Stimulated activated CD8-positive, alpha-beta memory T cell treated with anti-CD3 and anti-CD28 coated beads, Interleukin-7, amount 100 ng/mL, for 48 hours (primary cell): ENCODE measurements at places on chromosomes 2 and 18.

- DNase-seq, result no peak
These were observed 3.9 kb downstream of the CHST10 start for GRCh38 chr2:100413571-100413970.

- DNase-seq, result no peak
These were observed 21.2 kb upstream of the NAB1 start for GRCh38 chr2:190627448-190628412.

DNA sequence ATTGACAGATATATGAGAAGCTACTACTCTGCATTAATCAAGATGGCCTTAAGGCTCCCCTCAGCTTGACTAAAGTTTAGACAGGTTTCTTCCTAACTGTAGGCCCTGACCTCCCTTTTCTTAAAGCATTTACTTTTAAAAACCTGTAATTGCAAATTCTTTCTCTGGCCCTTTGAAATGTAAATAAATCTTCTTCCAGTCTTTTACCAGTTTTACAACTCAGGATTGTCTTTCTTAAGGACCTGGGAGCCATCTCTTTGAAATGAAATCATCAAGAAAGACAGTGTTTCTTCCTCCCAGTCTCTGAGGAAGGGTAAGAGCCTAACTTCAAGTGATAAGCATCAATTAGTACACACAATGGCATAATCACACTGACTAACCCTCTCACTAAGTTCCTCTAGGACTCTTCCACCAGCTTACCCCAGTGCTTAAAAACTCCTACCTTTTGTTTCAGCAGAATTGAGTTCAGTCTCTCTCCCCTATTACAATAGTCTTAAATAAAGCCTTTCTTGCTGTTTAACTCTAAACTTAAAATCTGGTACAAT is 58.7 kb upstream of the CDH20 start:
- DNase-seq, result no peak

- DNase-seq, result no peak
These were observed 160.3 kb downstream of the VAPA start for GRCh38 chr18:10074110-10074509.

GRCh38 chr2:20488201-20488641 is 41.3 kb downstream of the RHOB start:
- DNase-seq, result no peak

DNA sequence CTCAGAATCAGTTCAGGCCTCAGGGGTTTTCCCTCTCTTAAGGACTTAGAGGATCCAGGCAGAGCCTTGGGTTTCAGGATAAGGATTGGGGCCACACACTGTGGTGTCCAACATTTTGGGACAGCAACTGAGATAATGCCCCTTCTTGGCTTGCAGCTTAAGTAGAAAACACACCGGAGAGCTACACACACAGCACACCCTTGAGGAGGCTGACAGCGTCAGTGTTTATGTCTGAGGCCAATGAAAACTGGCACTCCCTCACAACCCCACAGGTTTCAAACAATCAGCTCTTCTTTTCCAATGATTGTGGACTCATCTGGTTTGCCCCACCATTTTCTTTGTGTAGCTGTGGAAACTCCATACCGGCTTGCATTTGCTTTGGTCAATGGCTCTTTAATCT is 257.7 kb downstream of the CDCA7 start:
- no peak for DNase-seq

- no peak for DNase-seq
These were observed 162.0 kb upstream of the STK17B start for GRCh38 chr2:196333397-196333796.

DNA sequence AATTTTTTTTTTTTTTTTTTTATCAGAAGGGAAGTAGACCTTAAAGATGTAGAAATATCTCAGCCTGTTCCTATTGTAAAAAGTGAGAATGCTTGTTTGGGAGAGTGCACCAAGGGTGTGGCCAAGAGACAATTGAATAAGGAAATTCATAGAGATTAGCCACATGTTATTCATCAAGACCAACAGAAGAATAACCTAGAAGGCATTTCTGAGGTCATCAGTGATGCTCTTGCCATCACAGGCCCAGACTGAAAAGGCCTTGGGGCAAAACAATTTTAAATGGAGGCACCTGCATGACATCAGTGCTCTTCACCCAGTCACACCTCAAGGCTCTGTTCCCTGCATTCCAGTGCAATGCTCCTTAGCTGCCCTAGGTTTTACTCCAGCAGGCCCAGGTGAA is 2043.3 kb upstream of the PIK3C3 start:
- no peak for DNase-seq

- no peak for DNase-seq
These were observed 18.6 kb downstream of the DGKD start for GRCh38 chr2:233372855-233373254.

DNA sequence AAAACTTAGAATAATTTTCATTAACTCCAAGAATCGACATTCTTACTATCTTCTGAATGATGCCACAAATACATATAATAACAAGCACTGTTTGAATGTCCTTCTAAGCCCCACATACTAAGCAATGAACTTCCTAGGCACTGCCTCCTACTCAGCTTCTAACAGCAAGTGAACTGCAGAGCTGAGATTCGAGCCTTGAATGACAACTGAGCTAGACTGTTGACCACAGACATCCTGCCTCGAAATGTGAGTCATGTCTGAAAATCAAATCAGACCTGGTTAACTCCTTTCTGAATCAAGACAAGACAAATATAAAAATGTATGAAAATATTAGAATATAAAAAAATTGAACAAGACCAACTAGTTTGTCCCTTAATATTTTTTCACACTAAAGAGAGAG is 108.1 kb downstream of the MYT1L start:
- DNase-seq, result no peak

DNA sequence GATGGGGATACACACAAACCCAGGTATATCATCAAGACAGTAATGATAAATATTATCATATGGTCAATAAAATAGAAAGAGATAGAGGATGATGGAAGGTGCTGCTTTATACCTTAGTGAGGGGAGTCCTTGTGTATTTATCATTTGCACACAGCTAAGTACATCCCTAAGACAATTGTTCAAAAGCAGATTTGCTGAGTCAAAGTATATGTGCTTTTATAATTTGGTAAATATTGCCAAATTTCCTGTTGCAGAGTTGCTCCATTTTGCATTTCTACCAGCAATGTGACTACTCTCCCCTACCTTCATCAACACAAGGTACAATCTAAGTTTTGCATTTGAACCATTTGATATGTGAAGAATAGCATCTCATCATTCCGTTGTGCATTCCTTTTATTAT is 22.6 kb upstream of the PLEK start:
- DNase-seq, result no peak

GRCh38 chr2:66433945-66434678 is 813 bp upstream of the MEIS1 start:
- no peak for DNase-seq

- DNase-seq, result no peak
These were observed 142.4 kb upstream of the RBBP8 start for GRCh38 chr18:22790545-22791309.

DNA sequence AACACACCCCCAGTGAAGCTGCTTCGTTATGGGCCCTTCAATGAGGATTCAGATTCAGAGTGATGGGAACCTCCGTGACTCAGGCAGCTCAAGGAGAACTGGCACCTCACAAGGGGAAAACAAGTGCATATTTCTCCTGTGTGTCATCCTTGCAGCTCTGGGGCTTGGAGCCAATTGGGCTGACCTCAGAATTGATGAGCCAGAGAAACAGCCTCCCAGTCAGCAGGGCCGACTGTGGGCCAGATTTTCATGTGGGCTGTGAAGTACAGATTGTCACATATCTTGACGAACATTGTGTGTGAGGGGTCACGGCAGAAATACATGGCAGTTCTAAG is 189.6 kb upstream of the SP5 start:
- DNase-seq, result no peak

DNA sequence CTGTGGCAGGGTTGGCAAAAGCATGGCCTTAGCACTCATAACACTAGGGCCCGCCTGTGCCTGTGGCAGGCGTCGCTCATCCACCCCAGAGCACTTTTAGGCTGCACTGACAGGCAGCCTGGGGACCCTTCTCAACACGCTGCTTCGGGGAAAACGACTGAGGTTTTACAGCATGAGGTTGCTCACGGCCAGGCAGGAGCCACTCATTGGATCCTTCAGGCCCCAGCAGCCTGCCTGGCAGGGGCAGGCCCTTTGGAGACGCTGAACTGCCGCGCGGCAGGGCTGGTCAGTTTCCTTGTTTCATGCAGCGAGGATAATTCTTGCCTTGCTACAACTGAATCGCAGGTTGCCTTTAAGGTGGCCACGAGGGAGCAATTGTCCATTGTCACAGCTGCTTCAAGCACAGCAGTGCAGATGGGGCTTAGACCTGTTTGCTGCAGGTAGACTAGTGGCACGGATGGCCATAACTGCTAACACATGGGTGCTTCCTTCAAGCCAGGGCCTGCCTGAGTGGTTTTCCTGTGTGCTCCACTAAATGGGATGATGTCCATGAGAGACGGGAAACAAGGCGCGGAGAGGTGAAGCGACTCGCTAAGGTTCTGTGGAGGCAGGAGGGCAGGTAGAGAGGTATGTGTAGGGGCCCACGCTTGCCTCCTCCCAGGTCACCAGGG is 49.9 kb upstream of the HS6ST1 start:
- no peak for DNase-seq

GRCh38 chr2:70473101-70473722 is 80.4 kb downstream of the TGFA start:
- no peak for DNase-seq

DNA sequence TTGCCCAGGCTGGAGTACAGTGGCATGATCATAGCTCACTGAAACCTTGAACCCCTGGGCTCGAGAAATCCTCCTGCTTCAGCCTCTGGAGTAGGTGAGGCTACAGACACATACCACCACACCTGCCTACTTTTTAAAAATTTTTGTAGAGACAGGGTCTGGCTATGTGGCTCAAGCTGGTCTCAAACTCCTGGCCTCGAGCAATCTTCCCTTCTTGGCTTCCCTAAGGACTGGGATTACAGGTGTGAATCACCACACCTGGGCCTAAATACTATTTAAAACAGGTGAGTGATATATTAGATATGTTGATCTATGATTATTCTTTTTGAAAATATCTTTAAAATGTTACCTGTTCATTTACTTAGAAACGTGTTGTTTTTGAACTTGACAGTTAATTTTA is 57.2 kb downstream of the MOGAT1 start:
- DNase-seq, result no peak

- DNase-seq, result no peak
These were observed 1554.4 kb upstream of the LRRTM1 start for GRCh38 chr2:81858998-81859397.

GRCh38 chr2:155689791-155690190 is 642.7 kb downstream of the NR4A2 start:
- DNase-seq, result no peak

DNA sequence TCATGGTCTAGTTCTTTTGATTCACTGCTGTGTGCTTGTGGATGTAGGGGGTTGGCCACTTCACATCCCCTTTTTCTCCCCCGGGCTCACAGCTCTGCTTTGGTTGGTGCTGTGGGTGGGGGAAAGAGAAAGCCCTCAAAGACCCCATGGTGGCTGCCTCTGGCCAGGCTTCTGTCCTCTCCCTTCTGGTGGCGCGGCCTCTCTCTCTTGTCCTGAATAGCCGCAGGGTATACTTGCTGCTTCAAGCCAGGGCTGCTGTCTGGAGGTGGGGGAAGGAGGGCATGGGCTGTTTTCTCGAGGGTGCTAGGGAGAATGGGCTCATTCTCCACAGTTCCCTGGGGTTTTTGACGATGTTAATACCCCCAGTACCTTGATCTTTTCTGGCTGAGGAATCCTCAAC is 53.9 kb downstream of the IL1R2 start:
- DNase-seq, result no peak

DNA sequence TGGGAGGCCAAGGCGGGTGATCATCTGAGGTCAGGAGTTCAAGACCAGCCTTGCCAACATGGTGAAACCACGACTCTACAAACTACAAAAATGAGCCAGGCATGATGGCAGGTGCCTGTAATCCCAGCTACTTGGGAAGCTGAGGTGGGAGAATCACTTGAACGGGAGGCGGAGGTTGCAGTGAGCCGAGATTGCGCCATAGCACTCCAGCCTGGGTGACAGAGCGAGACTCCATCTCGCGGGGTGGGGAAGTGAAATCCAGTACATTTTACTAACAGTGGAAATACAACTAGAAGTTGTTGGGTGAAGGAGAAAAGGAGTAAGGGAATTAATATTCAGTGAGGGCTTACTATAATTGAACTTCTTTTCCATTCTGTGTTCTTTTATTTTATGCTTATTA is 13.2 kb upstream of the ENOSF1 start:
- DNase-seq, result no peak

DNA sequence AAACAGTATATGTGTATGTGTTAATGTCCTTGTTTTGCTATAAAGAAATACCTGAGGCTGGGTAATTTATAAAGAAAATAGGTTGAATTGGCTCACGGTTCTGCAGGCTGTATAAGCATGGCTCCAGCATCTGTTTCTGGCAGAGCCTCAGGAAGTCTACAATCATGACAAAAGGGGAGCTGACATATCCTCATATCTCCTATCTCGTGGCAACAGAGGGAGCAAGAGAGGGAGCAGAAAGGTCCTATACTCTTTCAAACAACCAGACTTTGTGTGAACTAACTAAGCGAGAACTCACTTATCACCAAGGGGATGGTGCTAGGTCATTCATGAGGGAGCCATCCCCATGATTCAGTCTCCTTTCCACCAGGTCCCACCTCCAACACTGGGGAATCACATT is 13.0 kb downstream of the CALCRL start:
- DNase-seq, result no peak

GRCh38 chr2:208359632-208359986 is 47.0 kb upstream of the PTH2R start:
- DNase-seq, result no peak

DNA sequence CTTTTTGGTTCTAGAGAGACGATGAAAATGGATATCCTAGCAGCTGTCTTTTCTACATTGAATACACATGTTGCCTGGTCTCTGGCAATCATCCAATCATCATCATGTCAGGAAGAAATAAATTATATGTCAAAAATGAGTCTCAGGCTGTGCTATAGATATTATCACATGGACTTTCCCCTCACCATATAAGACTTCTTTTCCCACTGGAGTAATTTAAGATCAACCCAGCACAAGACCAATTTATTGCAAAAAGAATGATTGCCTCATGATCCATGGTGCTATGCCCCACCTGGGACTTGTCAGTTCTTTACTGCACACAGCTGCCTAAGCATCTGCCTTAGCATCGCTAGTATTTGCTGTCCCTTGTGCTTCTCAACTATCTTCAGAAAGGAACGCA is 783.7 kb upstream of the TMEFF2 start:
- no peak for DNase-seq

DNA sequence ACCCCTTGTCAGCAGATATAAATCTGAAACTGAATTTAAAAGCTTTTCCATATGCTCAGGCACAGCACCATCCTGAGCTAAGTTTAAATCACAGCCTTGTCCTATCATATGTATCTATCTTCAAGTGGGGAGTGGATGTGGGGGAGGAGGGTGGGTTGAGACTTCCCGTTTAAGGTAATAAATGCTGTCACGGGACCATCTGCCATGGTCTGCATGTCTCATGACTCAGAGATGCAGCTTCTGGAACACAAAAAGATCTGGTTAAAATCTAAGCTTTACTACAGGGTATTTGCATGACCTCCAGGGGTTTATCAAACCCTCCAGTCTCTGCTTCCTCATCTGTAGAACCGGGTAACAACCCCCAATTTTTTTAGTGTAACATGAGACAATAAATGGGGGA is 377.7 kb upstream of the ST6GAL2 start:
- DNase-seq, result no peak
